ENCODE measurements at places on chromosomes 16 and 17. TPM values are rescaled to one million over a fixed set of nuclear protein-coding genes. Genes with fewer than 3 reads are reported as not detected.

CCL1 gene
- total RNA-seq = not detected

CCL14 gene
- total RNA-seq = 1.6 TPM

BIRC5 gene
- 11.0 TPM for total RNA-seq

CDH8 gene
- total RNA-seq = 1.0 TPM

OSGIN1 gene
- 0.52 TPM for total RNA-seq

MRPS7 gene
- total RNA-seq = 71.5 TPM

CX3CL1 gene
- 0.52 TPM for total RNA-seq

KRTAP3-2 gene
- not detected for total RNA-seq

GPR142 gene
- total RNA-seq = not detected

ZG16 gene
- not detected for total RNA-seq

LITAFD gene
- not detected for total RNA-seq

ACSM2B gene
- 0.52 TPM for total RNA-seq
